ENCODE measurements at places on chromosomes 2 and 18. TPM values are rescaled to one million over a fixed set of nuclear protein-coding genes. Genes with fewer than 3 reads are reported as not detected.

Gene OR6B2
- not detected for total RNA-seq

Gene CNDP1
- not detected for total RNA-seq

- no peak for DNase-seq
Observed at GRCh38 chr2:209472112-209472832, 48.4 kb downstream of the MAP2 start.

Gene IL18R1
- total RNA-seq, result 3.2 TPM

Gene SNORC
- 35.0 TPM for total RNA-seq

DNA sequence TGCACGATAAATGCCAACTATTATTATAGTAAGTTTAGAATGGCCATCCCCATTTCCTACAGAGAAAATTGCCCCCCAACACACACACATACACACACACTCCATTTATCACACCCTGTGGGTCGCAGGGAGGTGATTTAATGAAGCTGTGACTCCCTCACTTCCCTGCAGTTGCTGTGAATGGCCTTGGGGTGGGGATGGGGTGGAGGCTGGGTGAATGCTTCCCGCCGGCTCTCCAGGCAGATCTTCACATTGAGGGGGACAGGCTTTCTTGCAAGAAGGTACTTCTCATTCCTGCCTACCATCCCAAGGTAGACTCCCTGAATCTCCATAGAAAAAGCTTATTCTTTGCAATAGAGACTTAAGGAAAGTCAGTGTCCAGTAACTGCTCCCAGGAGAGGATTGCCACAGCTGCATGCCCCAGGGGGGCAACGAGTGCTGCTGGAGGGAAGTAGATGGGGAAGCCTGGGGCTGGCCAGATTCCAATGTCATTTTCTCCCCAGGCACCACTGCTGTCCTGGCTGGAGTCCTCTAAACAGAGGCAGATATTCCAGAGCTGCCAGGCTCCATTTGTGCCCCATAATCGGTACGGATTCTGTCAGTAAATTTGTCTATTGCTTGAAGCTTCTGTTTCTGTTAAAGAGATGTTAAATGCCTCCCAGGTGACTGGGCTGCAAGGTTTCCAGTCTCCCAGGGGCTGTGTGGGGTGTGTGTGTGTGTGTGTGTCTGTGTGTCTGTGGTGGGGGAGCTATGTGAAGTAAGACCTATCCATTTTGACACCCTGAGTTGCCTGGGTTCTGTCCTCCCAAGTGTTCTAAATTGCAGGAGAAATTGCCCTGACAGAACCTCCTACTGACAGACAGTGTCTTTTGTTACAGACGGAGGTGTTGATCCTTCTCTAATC, 265.5 kb downstream of the SRBD1 start:
- no peak for DNase-seq

DNA sequence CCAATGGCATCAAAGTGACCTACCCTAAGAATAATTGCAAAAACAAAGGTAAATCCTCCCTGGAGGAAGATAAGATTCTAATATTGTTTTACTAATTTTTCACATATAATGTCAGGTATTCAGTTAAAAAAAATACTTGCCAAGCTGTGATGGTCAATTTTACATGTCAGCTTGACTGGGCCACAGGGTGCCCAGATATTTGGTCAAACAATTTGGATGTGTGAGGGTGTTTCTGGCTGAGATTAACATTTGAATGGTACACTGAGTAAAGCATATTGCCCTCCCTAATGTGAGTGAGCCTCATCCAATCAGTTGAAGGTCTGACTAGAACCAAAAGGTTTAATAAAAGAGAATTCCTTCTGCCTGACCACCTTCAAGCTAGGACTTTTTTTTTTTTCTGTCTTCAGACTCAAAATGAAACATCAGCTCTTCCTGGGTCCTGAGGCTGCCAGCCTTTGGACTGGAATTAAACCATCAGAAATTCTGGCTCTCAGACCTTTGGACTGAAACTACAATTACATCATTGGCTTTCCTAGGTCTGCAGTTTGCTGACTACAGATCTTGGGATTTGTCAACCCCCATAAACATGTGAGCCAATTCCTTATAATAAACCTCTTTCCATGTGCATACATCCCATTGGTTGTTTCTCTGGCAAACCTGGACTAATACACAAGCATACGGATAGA, 65.4 kb downstream of the LDAH start:
- DNase-seq, result no peak

GRCh38 chr2:186995092-186995491, 146.1 kb upstream of the ZSWIM2 start:
- no peak for DNase-seq

DNA sequence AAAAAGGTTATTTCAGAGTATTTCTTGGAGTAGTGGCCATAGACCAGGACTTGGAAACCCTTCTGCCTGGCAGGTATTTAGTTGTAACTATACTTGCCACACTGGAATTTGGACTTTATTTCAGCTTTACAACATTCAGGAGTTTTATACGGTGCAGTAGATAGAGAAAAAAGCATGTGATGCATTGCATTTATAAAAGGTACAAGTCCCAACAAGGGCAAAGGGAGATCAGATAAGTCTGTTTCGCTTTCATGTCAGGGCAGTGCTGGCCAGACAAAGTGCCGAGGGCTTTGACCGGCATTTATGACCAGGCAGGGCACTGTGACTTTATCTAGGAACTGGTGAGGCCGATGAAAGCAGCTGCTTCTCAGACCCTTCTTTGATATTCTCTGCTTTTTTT, 145.4 kb downstream of the RTN4 start:
- DNase-seq, result peak; percentile 58

GRCh38 chr2:95314964-95315611, 17.9 kb downstream of the KCNIP3 start:
- DNase-seq, result peak; percentile 59

Gene DIPK1C
- total RNA-seq, result 0.06 TPM

Gene NT5C1B
- not detected for total RNA-seq

GRCh38 chr2:134258684-134259388, 5.0 kb downstream of the MGAT5 start:
- DNase-seq, result no peak

Gene IL18RAP
- total RNA-seq, result 2.4 TPM

- DNase-seq, result peak; percentile 49
Observed at GRCh38 chr2:114550895-114551793, 108.7 kb downstream of the DPP10 start.

DNA sequence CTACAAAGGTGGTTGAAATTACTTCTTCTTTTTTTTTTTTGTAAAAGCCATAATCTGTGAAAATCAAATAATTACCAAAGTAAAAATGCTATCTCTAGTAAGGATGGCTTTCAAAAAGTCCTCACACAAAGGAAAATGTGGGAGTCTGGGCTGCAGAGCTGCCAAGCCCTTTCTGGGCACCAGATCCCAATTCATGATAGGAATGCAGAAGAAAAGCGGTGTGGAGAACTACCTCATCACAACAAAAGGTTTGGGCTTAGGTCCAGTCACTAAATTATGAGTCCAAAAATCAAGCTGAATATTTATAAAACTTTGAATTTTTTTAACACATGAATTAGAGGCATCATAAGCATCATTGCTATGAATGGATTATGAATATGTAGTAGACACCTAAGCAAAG, 30.8 kb upstream of the EPHA4 start:
- no peak for DNase-seq

DNA sequence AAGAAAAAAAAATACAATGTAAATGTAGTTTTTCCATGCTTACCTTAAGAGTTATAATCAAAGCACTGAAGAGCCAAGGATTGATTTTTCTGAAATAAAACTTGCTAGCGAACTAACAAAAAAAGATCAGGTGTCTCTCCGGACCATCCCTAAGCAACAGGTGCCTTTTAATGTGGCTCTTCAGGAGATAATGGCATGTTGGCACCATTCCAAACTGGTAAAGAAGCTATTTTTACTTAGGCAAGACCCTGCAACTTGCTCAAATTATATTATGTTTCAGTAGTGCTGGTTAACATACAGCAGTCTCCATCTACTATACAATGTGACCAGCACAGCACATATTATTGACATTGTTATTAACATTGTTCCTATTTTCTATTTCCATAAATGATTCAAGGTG, 2.3 kb upstream of the GCC2 start:
- no peak for DNase-seq

Gene SF3B1
- total RNA-seq, result 193 TPM

- no peak for DNase-seq
Observed at GRCh38 chr2:202490479-202490878, 114.4 kb downstream of the BMPR2 start.

Gene MARCHF4
- 0.37 TPM for total RNA-seq

DNA sequence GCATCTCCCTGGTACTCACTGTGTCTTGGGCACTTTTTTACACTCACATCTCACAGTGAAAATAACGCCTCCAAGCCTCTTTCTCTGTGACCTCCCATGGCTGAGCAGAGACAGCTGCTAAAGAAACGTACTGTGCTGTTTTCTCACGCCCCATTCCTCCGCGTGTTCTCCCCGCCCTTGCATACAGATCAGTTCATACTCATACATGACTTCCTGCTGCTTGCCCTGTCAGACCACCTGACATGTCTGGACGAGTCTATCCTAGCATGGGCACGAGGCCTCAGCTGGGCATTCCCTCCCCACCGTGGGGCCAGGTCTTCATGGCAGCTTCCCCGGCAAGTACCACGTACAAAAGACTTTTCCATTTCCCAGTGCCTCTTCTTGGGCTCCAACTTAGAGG, 21.2 kb upstream of the IL1A start:
- no peak for DNase-seq

DNA sequence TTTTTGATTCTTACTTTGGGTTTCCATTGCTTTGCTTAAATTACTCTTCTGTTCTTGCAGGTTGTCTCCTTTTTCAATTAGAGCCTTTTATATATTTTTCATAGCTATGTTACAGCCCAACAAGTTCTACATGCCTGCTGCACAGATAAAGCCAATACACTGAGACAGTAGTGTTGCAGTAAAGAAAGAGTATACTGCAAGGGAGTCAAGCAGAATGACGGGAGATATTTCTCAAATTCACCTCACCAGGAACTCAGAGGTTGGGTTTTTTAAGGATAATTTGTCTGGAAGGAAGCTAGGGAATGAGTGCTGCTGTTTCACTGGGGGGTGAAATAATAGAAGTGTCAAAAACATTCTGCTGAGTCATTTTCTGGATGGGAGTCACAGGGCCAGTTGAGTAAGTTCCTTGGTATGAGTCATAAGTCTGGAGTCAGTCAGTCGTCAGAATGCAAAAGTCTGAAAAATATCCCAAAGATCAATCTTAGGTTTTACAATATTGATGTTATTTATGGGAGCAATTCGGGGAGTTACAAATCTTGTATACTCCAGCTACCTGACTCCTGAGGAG, 193.0 kb upstream of the RGPD4 start:
- no peak for DNase-seq

- no peak for DNase-seq
Observed at GRCh38 chr2:165675551-165675968, 118.5 kb downstream of the GALNT3 start.

DNA sequence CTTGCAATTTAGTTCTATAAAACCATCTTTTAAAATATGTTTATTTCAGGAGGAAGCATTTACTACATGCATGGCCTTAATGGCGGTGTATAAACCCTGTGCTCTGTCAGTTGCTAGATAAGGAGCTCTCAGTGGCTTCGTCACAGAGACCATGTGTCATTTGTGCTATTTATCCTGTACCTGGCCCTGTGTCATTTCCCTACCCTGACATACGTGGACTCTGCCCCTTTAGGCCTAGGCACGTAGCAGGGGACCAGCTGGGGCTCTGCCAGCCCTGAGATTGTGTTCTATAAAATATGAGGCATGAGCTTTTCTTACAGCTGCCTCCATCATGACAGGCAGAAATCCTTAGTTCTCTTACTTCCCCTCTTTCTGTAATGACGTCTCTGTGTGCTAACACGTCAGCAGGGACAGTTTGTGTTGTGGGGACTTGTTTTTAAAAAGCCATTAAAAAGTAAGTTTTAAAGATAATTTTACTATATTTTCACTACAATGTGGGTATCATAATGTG, 88.0 kb downstream of the ITGB1BP1 start:
- DNase-seq, result peak; percentile 89

DNA sequence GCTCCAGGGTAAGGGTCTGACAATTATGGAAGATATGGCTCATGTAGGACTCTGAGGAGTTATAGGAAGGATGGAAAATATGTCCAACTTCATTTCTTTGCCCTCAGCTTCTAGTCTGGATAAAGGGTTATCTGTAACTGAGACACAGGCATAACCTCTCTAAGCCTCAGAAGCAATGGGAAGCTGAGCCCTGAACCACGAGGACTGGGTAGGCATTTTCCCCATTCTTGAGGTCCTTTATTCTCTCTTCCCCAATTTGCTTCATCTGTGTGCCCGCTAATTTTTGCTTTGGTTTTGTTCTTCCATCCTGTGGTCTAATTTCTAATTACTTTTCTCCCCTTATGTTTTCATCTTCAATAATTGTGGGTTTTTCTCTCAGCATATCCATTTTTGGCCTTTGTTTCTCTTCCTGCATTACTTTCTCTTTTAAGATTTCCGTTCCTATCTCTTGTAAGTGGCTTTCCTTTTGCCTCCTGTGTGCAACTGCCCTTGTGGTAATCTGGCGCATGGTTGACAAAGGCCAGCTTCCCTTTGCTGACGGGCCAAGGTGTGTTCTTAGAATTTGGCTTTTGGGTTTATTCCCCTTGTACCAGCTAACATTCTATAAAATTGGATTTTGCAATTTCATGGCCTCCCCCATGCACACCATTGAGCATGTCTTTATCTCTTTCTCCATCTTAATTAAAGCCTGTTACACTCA, 343.8 kb downstream of the TXNL1 start:
- no peak for DNase-seq

DNA sequence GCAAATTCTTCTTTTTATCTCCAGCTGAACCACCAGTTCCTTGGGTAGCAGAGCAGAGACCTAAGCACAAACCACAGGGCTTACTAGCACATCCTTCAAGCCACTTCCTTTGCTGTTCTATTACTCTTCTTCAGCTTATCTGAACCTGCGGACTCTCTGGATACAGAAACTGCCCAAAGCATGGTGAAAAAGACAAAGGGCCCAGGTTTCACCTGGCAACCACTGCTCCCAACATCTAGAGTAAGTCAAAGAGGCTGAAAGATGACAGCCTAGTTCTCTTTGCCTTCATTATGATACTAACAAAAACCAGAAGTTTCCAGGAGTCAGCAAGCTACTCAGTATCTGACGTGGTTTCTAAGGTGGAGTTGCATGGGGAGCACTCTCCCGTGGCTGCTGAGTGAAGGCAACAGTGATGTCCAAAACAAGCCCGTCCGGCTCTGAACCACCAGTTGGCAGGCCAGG, 43.4 kb downstream of the KANSL3 start:
- DNase-seq, result no peak

- no peak for DNase-seq
Observed at GRCh38 chr2:176734868-176735267, 465.6 kb downstream of the MTX2 start.

GRCh38 chr2:224377751-224378700, 23.9 kb downstream of the FAM124B start:
- no peak for DNase-seq

- no peak for DNase-seq
Observed at GRCh38 chr2:70728128-70728527, 39.9 kb downstream of the ADD2 start.

Gene ARL5A
- 39.3 TPM for total RNA-seq

Data from left colon (tissue), 2 donors.